Frontal cortex (tissue), 4 donors: ENCODE measurements at places on chromosomes 4 and X. TPM values are rescaled to one million over a fixed set of nuclear protein-coding genes. Genes with fewer than 3 reads are reported as not detected.

The ACE2 gene
- total RNA-seq: under 0.01 TPM

The SOWAHB gene
- total RNA-seq: 2.9 TPM

The CSAG2 gene
- total RNA-seq: not detected

The TMPRSS11F gene
- total RNA-seq: not detected

The SHISA3 gene
- under 0.01 TPM for total RNA-seq

The CCSER1 gene
- total RNA-seq: 165 TPM

The OTUD6A gene
- not detected for total RNA-seq

The NUDT11 gene
- total RNA-seq: 115 TPM

The TCEAL3 gene
- 9.8 TPM for total RNA-seq

The NAT8L gene
- total RNA-seq: 9.8 TPM

The NPNT gene
- total RNA-seq: 60.3 TPM

The PKD2 gene
- total RNA-seq: 58.3 TPM

The OPRPN gene
- not detected for total RNA-seq

The GPRIN3 gene
- 34.2 TPM for total RNA-seq

The LGI2 gene
- 2.0 TPM for total RNA-seq

The IBSP gene
- total RNA-seq: not detected

The CCDC120 gene
- 1.6 TPM for total RNA-seq

GRCh38 chr4:175373031-175373430 is 439.0 kb downstream of the GPM6A start:
- DNase-seq: no peak

- DNase-seq: no peak
Observed at GRCh38 chr4:80495865-80496264, 160.3 kb downstream of the CFAP299 start.

- no peak for DNase-seq
Observed at GRCh38 chr4:128859887-128860677, 50.6 kb downstream of the JADE1 start.

- no peak for DNase-seq
Observed at GRCh38 chr4:100742045-100742444, 224.2 kb upstream of the EMCN start.

- DNase-seq: no peak
Observed at GRCh38 chrX:153527208-153527607, 9.8 kb downstream of the ATP2B3 start.

GRCh38 chr4:45346816-45347435 is 620.6 kb upstream of the GNPDA2 start:
- DNase-seq: no peak

GRCh38 chr4:47451657-47452056 is 11.8 kb downstream of the COMMD8 start:
- no peak for DNase-seq

GRCh38 chr4:158176108-158176507 is 3.3 kb upstream of the GASK1B start:
- DNase-seq: no peak

DNA sequence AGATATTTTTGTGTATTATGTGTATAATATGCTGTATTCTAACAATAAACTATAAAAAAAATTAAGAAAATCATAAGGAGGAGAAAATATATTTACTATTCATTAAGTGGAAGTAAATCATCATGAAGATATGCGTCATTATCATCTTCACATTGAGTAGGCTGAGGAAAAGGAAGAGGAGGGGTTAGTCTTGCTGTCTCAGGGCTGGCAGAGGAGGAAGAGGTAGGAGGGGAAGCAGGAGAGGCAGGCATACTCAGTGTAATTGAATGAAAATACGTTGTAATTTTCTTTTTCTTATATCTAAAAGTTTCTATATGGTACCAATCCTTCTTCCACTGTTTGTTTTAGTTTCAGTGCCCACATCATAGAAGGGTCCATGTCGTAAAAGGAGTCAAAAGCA is 9.8 kb upstream of the TMEM185A start:
- DNase-seq: no peak

DNA sequence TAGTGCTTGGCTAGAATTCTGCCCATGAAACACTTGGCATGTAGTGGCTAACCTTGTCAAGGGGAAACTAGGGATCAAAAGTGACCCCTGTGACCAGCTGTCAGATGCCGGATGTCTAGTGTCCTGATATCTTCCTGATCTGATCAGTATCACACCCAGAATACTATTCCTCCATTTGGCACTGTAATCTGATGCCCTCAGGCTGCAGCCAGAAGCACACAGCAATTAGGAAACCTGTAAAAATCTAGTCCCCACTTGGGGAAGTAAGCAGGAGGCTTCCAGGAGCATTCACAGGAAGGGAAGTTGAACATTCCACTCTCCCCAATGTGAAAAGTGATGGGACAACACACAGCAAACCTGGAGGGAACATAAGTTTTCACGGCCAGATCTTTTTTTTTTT is 125.1 kb downstream of the HS6ST2 start:
- no peak for DNase-seq

GRCh38 chrX:150438165-150438564 is 75.0 kb downstream of the MAMLD1 start:
- DNase-seq: no peak

DNA sequence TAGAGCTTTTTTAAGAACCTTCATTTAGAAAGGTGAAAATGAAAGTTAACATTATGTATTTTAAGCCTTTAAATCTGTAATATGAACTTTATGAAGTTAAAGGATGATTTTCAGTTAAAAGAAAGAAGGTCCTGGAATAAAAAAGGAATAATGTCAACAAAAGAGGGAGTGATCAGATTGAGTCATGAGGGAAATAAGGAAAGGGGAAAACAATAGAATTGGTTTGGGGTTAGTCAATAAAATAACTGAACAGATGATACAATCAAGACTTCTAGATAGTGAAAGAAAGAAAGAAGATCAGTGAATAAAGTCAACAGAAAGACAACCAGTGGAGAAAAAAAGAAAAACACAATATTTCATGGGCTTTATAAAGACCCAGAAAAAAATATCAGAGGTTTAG is 291.6 kb upstream of the ARSJ start:
- no peak for DNase-seq

DNA sequence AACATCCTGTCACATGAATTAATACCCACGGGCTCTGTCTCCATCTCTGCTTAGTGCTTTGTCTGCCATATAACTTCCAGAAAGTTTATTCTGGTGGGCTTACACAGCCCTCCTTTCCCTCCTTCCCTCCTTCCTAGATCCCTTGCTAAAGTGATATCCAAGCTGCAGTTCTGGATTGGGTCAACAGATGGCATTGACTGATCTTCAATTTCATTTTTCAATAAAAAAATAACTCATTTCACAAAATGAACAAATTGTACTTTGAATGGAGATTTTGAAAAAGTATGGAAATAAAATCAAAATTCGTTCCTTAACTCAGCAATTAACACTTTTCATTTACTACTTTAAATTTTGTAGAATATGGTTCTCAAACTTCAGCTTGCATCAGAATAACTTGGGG is 94.9 kb downstream of the NXF2 start:
- DNase-seq: no peak

- DNase-seq: no peak
Observed at GRCh38 chrX:3585719-3586118, 127.7 kb downstream of the PRKX start.

GRCh38 chr4:120714417-120715010 is 208.0 kb downstream of the PRDM5 start:
- no peak for DNase-seq

- no peak for DNase-seq
Observed at GRCh38 chrX:101260435-101260834, 30.7 kb downstream of the TAF7L start.

DNA sequence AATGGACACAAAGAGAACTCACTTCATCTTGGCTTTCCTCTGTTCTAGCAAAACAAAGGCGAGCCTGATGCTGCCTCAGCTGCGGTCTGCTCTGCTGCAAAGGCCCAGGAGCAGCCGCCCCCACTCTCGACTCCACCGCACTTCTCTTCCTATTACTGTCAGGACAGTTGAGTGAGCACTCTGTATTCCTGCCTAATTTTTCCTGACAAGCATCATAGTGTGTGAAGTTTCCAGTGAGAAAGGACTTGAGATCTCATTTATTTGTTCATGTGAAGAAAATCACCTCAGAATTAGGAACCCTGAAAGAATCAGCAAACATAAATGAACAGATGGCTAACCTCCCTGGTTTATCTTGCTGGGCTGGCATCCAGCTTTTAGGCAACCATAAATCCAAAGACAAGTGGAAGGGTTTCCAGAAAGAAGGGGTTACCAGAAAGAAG is 15.6 kb downstream of the SCARB2 start:
- no peak for DNase-seq

- no peak for DNase-seq
Observed at GRCh38 chr4:25180524-25181131, 20.4 kb upstream of the SEPSECS start.

- no peak for DNase-seq
Observed at GRCh38 chr4:55125763-55126541, 557 bp upstream of the KDR start.

GRCh38 chrX:118824173-118824730 is 628 bp downstream of the ZCCHC12 start:
- no peak for DNase-seq

DNA sequence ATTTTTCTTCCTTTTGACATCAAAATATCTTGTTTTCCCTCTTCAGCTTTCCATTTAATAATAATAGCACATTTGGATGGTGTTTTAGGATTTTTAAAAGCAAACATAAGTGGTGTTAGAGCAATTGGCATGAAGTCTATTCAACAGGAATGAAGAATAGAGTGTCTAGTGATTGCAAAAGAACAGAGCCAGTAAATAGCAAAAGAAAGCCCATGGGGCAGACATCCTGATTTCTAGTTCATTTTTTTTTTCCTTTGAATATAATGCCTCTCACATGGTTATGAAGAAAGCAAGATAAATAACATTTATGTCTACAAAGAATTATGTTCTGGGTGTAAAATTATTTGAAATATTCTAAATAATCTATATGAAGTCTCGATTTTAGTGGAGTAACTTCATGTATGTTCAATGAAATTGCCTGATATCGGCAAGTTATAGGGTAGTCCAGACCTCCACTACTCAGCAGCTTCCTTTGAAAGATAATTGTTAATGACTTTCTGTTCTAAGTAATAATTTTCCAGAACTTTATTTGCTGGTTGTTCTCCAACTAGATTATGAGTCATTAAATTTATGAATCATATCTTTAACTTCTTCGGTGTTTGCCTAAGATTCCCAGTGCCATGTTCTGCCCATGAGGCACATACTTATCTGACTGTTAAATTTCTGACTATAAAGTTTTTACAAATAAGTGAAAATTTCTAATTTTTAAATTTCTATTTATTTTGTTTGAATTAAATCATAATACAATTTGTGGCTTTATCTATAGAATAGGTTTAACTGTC is 587.9 kb downstream of the TLL1 start:
- no peak for DNase-seq

DNA sequence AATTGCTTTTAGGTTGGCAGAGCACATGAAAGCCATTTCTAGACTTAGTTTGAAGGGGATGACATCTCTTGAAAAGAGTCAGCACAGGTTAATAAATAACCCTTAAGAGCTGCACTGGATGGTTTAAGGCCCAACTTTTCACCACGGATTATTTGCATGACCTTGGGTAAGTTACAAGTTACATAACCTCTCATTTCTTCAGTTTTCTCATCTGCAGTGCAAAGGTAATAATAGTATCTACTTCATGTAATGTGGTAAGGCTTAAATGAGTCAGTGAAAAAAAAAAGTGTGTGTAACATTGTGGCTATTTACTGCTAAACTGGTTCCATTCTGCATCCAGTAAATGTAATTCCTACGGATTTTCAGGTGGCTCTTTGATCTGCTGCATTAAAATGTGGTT is 715.8 kb downstream of the CCSER1 start:
- no peak for DNase-seq

DNA sequence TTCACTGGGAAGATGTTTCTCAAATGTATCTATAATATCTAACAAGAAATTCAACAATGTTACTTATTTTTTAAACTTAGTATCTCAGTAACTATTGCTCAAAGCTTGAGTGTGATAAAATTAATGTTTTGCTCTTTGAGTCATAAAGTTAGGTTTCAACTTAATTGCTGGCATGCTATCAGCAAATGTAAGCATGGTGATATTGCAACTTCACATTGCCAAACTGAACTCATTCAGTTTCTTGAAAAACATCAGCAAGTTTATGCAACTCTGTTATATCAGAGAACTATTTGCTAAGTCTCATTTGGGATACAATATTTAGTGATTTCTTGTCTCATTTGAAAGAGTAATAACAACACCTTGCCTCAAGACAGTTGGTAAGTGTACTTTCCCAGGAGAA is 91.2 kb upstream of the KLF3 start:
- DNase-seq: no peak

GRCh38 chr4:128288689-128289106 is 1.1 kb upstream of the PGRMC2 start:
- no peak for DNase-seq

DNA sequence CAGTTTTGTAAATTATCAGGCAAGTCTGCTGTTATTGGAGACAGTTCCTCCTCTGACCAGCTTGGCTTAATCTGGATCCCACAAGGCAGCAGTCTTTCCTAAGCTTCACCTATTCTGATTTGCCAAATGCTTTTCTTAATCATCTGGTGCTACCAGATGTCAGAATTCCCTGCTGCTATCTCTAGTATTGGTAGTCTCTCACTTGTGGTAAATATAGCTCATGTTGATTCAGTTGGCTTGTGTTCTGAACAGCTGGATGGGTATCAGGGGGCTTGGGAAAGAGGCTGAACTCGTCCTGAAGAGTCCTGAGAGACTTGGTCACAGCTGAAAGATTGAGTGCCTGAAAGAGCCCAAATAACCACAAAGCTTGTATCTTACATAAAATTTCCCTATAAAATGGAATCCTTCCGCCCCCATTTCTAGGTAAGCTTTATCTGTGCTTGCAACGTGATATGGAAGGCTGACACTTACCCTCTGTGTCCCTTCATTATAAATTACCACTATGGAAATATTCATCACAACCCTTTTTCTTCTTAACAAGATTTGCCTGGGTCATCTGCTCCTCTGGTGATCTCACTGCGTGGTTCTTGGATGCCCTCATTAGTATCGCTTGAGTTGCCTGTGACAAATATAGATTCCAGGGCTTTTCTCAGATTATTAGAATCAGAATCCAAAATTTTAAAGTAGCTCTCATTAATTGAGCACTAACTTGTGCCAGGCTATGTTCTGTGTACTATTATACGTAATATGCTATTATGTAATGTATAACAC is 104.1 kb upstream of the GPRIN3 start:
- DNase-seq: no peak

GRCh38 chr4:164648151-164648848 is 105.6 kb upstream of the SMIM31 start:
- no peak for DNase-seq

GRCh38 chrX:110168585-110168984 is 149.3 kb downstream of the AMMECR1 start:
- DNase-seq: no peak
